Aorta (tissue), 5 donors: ENCODE measurements at places on chromosomes 4 and X.

DNA sequence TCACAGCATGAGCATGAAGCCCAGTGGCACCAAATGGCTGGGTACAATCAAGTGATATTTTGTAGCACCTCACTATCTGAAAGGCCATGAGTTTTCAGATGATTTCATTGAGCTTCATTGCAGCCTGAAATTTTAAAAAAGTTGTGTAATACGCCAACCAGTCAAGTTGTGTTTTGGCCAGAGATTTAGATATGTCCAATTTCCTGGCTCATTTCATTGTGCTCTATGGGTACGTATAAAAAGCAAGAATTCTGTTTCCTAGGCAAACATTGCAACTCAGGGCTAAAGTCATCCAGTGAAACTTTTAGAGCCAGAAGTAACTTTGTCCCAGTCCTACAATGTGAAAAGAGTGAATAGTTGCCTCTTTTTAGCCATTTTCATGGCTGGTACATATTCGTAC is 212.5 kb downstream of the GC start:
- DNase-seq, result no peak

DNA sequence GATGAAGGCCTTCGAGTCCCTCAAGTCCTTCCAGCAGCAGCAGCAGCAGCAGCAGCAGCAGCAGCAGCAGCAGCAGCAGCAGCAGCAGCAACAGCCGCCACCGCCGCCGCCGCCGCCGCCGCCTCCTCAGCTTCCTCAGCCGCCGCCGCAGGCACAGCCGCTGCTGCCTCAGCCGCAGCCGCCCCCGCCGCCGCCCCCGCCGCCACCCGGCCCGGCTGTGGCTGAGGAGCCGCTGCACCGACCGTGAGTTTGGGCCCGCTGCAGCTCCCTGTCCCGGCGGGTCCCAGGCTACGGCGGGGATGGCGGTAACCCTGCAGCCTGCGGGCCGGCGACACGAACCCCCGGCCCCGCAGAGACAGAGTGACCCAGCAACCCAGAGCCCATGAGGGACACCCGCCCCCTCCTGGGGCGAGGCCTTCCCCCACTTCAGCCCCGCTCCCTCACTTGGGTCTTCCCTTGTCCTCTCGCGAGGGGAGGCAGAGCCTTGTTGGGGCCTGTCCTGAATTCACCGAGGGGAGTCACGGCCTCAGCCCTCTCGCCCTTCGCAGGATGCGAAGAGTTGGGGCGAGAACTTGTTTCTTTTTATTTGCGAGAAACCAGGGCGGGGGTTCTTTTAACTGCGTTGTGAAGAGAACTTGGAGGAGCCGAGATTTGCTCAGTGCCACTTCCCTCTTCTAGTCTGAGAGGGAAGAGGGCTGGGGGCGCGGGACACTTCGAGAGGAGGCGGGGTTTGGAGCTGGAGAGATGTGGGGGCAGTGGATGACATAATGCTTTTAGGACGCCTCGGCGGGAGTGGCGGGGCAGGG is 568 bp downstream of the HTT start:
- peak; percentile 83 for DNase-seq

DNA sequence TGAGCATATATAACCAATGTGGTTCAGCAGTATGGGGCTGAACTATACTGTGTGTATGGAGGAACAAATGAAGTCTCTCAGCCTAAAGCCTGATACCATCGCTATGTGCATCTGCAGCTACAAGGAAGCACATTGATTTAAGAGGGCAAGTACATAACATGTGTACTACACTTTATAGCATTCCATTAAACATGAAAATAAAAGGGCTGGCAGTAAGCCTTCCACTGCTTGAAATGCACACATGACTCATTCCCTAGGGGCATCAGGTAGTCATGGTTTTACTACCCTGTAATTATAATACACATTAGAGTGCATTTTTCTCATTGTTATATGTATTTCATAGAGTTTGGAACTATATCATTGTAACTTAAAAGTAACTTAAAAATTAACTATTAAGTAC is 51.2 kb downstream of the SMARCA1 start:
- no peak for DNase-seq

GRCh38 chr4:154720618-154721267 is 23.1 kb upstream of the LRAT start:
- DNase-seq, result no peak

DNA sequence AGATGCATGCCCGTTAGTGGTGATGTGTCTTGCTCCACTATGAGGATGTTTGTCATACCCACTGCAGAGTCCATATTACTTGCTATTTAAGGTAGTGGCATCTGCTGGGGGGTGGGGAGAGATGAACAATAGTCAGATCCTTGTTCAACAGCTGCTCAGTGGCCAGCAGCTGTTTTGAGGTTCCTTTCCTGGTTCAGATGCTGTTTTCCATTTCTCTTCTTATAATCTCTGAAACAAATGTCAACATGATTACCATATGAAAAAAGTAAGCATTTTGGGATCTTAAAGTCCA is 1567.9 kb upstream of the TENM3 start:
- no peak for DNase-seq

DNA sequence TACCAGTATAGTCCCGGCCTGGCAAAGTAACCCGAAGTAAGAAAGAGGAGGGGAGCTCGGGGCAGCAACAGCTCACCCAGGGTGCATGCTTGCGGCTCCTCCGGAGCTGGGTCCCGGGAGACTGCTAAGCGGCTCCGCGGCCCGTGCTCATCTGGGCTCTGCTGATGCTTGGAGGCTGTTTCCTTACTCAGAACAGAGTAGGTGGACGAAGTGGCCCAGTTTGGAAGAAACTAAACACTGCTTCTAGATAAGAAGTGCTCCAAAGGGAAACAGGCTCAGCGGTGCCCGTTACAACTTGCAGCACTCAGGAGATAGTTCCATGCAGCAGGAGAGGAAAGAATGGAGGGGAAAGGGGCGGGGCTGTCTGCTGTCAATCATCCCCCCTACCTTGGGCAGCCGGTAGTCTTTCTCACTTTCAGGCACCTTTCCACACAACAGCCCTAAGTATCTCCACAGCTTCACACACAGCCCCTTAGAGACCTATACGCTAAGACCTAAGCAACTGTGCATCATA is at the start of gene COL4A6:
TSS of gene COL4A6 (minus strand) at position 313 of the 514 bp plus-strand sequence. CDS start at position 87, 226 bp downstream.
- DNase-seq, result peak; percentile 40

DNA sequence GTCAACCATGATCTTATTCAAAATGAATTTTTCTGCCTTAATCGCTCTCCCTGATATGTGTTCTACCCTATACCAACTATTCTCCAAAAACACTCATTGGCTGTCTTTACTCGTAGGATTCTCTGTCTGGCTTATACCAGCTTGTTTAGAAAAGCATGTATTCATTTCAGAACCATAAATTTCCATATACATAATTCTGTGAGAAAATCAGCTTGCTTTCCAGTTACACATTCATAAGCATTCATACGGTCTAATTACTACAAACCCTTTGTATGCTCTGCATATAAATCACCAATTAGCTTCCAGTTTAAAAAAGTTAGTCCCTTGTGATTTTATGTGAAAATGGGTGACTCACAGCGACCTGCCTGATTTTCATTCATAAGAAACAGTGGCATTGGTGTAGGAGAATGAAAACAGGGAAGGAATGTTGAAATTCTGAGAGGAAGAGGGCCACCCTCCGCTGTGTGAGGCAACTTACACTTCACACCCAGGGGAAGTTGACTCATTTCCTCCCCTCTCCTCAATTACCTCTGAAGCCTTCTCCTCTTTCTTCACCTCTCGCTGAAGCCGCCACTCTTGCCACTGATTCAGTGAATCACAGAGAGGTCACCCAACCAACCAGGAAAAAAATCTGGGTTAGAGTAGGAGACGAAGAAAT is 63.3 kb downstream of the MEPE start:
- peak; percentile 62 for DNase-seq

GRCh38 chrX:155023907-155024833 is 1.6 kb upstream of the F8 start:
- DNase-seq, result no peak

DNA sequence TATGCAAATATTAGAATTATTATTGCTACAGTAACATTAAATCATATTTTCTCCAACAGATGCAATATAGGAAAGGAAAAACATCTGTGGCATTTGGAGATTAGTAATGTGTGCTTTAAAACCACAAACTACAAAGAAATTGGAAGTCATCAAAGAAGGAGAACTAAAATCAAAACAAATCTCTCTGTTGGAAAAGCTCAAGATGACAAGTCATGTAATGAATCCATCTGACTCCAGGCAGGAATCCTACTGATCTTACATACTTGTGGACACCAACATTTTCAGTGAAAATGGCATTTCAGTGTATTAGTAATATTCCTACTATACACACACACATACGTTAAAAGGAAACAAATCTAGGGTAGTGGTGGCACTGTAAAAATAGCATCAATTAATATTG is 98.2 kb downstream of the SLC39A8 start:
- no peak for DNase-seq

DNA sequence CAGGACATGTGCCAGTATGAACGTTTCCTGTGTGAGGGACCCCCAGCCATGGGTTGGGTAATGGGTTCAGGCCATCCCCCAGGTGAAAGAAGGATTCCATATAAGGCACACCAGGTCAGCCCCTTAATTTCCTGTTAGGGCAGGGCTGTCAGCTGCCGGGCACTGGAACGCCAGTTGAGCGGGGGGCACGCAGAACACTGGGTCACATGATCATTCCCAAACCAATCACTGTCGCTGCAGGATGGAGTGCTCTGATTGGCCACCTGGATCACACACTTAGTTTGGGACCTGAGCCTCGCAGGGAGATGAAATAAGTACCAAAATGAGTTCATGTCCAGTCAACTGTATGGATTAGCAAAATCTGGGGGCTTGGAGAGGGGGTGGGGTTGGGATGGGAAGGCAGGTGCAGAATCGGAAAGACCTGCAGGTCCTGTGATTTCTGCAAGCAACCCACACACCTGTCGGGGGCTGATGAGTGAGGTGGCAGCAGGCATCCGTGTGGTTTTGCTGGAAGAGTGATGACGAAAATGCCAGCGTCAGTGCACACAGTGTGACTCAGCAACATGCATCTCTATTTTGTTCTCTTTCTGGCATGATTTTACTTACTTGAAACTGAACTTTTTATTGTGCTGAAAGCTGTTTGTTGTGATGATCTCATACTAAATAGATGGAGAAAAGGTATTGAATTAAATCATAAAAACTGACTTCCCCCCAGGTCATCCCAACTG is 32.2 kb downstream of the RNF212 start:
- DNase-seq, result no peak

- DNase-seq, result no peak
Measured at GRCh38 chr4:187232196-187232595, 508.5 kb upstream of the FAT1 start.

DNA sequence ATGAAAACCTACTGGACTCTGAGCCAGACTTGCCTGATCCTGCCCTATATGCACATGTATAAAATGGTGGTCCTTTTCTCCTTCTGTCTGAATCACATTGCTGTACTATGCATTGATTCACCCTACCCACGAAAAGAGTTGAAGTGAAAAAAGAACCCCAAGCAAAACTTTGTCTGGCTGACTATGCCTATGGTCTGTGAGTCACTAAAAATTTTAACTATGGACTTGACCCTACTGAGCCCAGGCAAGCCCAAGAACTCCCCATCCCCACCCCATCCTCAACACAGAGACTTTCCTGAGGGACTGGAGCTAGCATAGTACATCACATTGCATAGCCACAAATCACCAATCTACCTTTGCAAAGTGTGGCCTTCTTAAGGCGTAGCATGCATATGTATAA is 116.6 kb upstream of the TENM3 start:
- no peak for DNase-seq

- no peak for DNase-seq
Measured at GRCh38 chr4:10527438-10527837, 70.2 kb upstream of the ZNF518B start.

DNA sequence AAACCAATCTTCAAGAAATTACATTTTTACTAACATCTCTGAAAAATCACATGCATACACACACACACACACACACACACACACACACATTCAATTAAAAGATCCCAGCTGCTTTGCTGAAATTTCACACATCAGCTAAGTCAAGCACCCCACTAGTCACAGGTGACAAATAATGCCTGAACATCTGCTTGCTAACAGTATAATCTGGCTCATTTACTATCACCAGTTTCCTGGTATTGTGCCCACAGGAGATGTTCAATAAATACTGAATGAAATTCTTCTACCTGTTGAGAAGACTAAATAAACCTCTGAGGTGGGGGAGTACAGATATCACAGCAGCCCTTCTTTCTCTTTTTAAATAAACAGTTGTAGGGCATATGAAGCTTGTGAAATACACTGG is 994.0 kb downstream of the ARAP2 start:
- no peak for DNase-seq

DNA sequence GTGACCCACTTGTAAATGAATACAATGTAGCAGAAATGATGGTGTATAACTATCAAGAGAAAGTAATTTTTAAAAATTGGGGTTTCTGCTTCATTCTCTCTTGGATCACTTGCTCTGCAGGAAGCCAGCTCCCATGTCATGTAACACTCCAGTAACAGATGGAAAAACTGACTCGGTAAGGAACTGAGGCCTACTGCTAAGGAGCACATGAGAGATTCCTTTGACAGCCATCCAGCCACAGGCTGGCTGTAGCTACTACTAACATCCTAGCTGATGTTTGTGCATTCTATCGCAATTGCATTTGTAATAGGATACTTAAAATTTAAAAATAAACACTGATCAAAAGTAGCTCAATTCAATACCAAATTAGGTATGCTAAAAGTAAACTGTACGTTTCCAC is 102.3 kb upstream of the MAB21L2 start:
- DNase-seq, result no peak

DNA sequence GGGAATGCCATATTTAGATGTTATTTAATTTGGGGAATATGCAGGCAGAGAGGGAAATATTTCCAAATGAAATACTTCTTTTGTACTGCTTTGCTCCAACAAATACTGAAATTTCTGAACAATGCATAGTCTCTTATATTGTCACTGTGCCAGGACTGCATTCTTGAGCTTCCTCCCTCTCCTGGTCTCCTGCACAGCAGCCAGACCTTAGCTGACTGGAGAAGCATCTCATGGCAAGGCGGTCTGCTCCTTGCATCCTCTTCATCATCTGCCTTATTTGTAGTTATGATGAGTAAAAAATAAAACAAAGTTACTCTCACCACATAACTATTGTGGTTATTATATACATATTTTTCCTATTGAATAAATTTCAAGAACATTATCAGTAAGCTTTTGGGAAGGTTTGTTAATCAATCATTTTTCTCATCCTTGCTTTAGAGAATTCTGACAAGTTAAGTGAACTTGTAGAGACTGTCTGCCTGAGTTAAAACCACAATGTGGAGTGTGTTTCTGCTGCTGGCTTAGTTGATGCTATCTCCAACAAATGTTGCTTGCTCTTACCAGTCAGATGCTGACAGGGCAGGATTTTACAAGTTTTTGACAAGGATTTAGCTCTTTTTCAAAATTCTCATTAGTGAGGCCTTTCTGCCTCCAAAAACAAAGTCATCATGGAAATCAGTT is 153.6 kb downstream of the SOWAHB start:
- DNase-seq, result no peak

GRCh38 chr4:82394896-82395295 is 21.1 kb upstream of the HNRNPD start:
- no peak for DNase-seq
